Midbrain (tissue), 1 donor: ENCODE measurements at places on chromosomes 5 and 9.

DNA sequence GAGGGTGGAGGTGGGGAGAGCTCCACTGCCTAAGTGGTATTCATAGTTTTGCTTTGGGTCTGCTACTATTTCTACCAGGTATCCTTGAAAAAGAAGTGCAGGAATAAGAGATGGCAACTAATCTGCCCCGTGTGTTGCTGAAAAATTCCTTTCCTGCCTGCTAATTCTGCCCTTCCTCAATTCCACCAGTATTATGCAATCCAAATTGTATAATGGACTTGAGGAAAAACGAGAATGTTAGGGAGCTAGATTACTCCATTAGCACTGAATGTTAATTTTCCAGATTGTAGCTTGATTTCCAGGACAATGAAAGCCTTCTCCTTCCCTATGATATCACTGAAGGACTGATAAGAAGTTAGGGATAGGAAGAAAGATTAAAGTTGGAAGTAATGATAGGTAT, 16.9 kb downstream of the ADAM19 start:
- no peak for DNase-seq

- no peak for DNase-seq
Observed at GRCh38 chr5:154117050-154117449, 73.5 kb upstream of the GALNT10 start.

DNA sequence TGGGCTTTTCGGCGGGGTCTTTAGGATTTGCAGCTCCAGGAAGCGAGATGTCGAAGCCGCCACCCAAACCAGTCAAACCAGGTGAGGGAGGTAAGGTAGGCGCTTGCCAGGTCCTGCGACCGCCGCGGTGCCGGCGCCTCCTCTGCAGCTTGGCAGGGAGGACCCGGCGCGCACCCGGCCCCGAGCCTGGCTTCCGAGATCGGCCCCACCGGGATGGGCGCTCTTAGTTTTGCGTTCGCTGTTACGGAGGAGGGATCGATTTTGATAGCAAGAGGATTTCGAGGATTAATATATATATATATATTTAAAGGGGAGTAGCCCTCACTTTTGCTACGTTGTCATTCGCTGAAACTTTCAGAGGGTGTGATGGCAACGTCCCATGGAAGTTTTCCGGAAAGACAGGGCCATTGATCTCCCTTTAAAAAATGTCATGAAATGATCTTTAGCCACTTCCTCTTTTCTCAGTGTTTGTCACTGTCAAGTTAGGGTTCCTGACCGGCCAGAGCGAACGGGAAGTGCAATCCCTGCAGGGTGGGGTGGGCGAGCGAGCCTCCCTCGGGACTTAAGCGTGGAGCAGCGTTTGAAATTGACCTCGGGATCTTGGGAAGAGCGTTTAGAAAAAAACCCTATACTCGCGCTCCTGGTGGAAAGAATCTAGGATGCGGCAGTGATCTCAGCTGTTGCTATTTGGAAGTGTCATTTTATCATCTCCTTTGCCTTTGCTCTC, 495 bp downstream of the OSTF1 start:
- DNase-seq: peak; percentile 48

DNA sequence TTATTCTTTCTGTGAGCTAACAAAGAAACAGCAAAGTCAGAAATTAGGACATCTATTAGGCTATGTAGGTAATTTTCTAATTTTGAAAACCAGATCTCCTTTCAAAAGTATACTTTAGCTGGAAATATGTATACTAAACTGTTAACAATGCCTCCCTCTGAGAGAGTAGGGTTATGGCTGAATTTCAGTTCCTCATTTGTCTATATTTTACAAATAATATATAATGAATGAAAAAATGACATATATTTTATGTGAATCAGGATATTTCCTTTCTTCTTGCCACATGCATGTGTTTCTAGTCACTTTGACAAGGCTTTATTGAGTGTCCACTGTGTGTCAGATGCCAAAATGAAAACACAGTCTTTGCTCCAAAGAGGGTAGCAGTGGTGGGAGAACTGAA, 15.4 kb downstream of the HACD4 start:
- no peak for DNase-seq

DNA sequence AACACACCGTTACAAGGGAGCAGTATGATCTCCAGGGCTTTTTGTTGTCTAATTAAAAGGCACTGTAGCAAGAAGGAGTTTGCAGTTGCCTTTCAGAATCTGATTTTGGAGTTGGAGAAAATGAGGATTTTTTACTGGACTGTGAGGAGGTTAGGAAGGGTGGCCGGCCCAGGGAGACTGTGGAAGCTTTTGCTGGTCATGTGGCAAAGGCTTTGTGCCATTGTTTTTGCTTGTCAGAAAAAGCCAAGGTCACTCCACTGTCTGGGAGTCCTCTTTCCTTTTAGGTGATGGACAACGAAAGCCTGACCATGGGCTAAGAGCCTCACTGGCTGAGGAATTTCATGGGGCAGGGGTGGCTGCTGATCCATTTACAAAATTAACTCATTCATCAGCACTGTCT, 10.3 kb upstream of the WHRN start:
- no peak for DNase-seq

DNA sequence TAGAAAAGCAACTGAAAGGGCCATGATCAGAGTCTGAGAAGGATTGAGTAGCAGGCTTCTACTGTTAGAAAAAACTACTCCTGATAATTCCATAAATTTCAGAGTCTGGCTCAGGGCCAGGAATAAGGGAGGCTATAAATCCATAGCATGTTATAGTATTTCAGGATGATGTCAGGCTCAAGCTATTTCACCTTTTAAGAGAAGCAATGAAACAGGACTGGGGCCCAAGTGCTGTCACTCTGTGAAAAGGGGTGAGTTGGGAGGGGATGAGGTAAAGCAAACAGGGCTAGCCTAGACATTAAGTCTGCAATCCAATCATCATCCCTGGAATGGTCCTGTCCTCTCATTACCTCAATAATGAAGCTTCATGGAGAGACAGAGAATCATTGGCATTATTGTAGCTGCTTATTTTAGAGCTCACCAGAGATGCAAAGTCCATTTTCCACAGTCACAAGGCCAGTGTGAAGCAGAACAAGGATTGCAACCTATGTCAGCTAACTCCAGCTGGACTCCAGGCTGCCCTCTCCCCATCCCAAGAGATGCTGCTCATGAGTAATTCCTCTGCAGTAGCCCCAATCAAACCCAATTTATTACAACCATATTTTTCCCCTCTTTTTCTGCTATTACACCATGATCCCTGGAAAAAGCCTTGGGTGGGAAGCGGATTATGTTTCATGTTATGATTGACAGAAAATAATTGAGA, 56.0 kb downstream of the PAPPA start:
- DNase-seq: no peak

- no peak for DNase-seq
Observed at GRCh38 chr9:68872026-68872501, 141.8 kb downstream of the PRKACG start.

DNA sequence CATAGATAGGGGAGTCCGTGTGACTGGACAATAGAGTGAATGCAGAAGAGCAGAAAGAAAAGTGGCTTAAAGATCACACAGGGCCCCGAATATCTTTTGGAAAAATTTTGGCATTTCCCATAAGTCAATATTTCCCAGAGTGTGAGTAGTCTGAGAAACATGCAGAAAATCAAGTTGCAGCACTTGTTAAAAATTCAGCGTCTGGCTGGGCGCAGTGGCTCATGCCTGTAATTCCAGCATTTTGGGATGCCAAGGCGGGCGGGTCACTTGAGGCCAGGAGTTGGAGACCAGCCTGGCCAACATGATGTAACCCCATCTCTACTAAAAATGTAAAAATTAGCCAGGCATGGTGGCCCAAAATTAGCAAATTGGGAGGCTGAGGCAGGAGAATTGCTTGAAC, 227.0 kb downstream of the DRD1 start:
- DNase-seq: no peak

DNA sequence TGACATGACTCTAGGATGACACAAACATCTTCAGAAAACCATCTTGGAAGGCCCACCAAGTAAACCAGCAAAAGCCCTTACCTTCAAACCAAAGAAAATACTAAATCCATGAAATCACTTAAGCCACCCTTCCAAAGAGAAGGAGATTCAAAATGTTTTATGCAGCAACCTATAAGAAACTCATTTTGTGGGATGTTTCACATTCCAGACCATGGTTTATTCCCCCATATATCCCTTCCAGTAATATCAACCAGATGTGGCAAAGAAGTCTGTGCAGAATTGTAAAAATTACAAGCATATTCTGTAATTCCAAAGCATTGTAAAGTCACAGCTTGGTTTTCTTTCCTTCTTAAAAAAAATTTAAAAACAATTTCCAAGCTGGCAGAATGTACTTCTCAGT, 117.4 kb downstream of the SLIT3 start:
- DNase-seq: no peak

DNA sequence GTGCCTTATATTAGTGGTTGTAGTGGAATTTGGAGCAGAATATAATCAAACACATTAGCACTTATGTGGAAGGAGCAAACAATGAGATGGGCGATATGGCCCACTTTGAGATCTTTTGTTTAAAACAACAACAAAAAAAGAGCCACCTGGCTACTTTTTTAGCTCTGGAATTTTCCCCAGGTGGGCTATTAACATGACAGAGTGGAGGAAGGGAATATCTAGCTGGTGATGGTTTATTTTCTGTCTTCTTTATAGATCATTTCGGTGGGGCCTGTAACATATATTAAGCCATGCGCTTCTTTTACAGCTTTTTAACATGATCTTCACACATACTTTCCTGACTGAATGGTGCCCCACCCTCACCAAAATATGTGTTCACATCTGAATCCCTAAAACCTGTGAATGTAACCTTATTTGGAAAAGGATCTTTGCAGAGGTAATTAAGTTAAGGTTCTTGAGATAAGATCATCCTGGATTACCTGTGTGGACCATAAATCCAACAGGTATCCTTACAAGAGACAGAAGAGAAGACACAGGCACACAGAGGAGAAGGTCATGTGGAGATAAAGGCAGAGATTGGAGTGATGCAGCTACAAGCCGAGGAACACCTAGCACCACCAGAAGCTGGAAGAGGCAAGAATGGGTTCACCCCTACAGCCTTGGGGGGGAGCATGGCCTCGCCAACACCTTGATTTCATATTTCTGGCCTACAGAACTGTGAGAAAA, 16.6 kb upstream of the ENTREP1 start:
- no peak for DNase-seq

- no peak for DNase-seq
Observed at GRCh38 chr5:102223542-102224477, 72.3 kb downstream of the SLCO4C1 start.

DNA sequence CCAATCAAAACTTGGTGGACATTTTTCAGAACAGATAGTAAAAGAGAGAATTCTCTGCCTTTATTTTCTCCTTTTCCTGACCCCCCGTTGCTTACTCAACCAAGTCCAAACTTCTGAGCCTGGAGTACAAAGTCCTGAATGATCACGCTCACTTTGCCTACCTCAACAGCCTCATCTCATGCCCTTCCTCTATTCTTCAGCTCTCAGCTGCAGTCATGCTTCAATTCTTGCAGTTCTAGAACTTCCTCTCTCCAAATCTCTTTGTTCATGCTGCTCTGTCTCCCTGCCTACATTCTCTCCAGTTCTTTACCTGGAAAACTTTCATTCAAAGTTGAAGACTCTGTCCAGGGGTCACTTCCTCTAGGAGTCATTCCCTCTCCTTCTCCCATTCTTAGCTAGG, 398.5 kb upstream of the SLC24A2 start:
- DNase-seq: no peak

DNA sequence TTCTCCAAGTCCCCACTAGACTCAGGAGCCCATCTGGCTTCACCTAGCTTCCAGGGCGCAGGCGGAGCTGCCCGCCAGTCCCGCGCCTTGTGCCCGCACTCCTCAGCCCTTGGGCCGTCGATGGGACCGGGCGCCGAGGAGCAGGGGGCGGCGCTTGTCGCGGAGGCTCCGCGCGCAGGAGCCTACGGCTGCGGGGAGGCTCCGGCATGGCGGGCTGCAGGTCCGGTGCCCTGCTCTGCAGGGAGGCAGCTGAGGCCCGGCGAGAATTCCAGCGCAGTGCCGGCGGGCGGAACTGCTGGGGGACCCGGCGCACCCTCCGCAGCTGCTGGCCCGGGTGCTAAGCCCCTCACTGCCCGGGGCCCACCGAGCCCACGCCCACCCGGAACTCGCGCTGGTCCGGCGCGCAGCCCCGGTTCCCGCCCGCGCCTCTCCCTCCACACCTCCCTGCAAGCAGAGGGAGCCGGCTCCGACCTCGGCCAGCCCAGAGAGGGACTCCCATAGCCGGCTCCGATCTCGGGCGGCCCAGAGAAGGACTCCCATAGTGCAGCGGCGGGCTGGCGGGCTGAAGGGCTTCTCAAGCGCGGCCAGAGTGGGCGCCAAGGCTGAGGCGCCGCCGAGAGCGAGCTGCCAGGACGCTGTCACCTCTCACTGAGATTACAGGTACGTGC, 78.1 kb upstream of the PJA2 start:
- DNase-seq: no peak

DNA sequence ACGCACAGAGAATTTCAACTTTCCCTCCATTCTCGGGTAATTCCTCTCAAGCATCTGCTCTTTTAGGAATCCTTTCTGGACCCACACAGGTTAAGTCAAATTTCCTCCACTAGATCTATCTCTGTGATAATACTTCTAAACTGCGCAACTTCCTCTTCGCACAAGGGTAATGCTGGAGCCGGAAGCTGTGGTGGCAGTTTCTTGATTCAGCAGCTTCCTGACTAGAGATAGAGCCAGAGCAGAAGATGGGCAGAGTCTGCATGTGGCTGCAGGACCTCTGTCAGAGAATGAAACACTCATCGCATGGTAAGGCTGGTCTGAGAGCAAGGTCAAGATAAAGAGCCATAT, 11.1 kb upstream of the CDC42SE2 start:
- DNase-seq: peak; percentile 27

- DNase-seq: no peak
Observed at GRCh38 chr9:17795744-17796143, 216.9 kb downstream of the SH3GL2 start.

GRCh38 chr5:16617274-16617968, 624 bp upstream of the RETREG1 start:
- no peak for DNase-seq

- DNase-seq: no peak
Observed at GRCh38 chr5:35656721-35657120, 39.1 kb downstream of the SPEF2 start.

GRCh38 chr9:17882688-17883594, 304.1 kb downstream of the SH3GL2 start:
- DNase-seq: no peak

DNA sequence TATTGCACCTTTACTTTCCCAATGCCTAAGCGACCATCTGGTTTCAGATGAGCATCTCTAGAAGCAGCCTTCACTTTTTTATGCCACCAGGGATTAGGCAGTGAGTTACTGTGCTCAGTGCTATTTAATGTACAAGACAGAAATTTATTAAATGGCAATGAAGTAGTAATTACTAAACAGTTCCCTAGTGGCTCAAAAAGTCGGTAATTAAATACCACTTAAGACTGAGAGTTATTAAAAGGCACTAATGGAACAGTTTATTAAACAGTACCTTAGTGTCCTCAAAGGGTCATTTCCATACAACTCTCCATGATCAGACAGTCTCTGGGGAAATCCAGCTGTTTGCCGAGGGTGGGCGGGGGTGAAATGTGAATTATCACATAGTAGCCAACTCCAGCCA, 42.3 kb downstream of the LHFPL2 start:
- no peak for DNase-seq

DNA sequence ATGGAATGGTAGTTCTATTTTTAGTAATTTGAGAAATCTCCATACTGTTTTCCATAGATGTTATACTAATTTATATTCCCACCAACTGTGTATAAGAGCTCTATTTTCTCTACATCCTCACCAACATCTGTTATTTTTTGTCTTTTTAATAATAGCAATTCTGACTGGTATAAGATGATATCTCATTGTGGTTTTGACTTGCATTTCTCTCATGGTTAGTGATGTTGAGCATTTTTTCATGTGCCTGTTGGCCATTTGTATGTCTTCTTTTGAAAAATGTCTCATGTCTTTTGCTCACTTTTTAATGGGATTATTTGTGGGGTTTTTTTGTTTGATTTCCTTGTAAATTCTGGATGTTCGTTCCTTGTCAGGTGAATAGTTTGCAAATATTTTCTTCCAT, 154.4 kb downstream of the ZSWIM6 start:
- DNase-seq: no peak
